ENCODE measurements at places on chromosomes 5 and 9. TPM values are rescaled to one million over a fixed set of nuclear protein-coding genes. Genes with fewer than 3 reads are reported as not detected.

Gene ELAVL2
- not detected for polyA plus RNA-seq

Gene TSSK1B
- 0.06 TPM for polyA plus RNA-seq

Gene AFF4
- polyA plus RNA-seq: 17.4 TPM

Gene SPINK7
- polyA plus RNA-seq: not detected

Data from lung (tissue), 17 donors.